Stimulated activated CD8-positive, alpha-beta memory T cell treated with anti-CD3 and anti-CD28 coated beads, Interleukin-15, amount 100 ng/mL, for 24 hours (primary cell): ENCODE measurements at places on chromosomes 7 and 10.

GRCh38 chr10:21953585-21954057 is 49.9 kb downstream of the DNAJC1 start:
- no peak for DNase-seq

GRCh38 chr7:143485094-143485493 is 7.4 kb downstream of the TAS2R41 start:
- DNase-seq = no peak

- no peak for DNase-seq
Observed at GRCh38 chr7:92875719-92876118, 39.3 kb upstream of the CDK6 start.

DNA sequence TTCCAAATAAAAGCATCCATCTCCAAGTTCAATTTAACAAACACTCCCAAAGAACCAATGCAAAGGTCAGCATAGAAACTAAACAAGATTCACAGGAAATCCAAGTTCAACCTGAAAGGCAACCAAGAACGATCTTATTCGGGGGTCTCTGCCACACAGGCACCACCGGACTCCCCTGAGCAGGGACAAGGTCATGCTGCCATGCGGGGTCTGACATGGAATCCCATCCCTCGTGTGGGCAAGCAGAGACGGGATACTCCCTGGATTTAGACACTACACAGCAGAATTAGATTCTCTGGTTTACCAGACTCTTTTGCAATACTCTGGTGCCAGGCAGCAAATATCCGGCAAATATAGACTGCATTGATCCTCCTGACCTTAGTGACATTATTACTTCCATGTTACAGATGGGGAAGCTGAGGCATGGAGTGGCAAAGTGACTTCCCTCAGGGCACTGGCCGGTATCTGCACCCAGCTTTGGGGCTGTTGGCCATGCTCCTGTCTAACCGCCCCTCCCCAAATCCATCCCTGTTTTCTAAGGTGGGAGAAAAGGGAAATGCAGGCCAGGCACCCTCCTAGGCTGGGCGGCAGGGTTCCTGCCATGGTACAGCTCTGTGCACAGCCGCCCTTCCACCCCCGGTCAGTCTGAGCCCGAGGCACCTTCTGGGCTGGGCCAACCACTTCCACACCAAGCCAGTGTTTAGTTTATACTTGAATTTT is 111.8 kb downstream of the VIPR2 start:
- DNase-seq = no peak

- no peak for DNase-seq
Observed at GRCh38 chr10:13352519-13352918, 4.4 kb upstream of the SEPHS1 start.

GRCh38 chr7:159064816-159065510 is 79.7 kb downstream of the VIPR2 start:
- no peak for DNase-seq

DNA sequence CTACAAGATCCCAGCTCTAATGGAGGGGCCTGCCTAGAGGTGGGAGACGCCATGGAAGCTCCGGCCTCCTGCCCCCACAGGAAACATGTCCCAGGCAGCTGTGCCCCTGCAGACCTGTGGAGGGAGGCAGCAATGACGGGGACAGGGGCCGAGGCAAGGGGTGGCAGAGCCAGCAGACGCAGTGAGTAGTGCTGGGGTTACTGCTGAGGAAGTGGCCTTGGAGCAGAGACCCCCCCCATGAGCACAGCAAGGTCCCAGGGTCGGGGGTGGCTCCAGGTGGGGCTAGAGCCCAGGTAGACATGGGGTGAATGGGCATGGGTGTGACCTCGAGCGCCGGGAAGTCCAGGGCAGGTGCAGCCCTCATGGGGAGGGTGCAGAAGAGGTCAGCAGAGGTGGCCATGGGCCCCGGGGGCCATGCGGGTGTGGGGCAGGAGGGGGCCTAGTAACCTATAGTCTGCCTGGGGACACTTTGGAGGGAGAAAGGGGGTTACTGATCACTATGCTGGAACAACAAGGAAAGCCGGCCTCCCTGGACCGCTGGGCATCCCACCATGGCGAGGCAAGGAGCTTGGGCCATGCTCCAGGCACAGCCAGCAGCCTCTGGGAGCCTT is 45.5 kb downstream of the JAKMIP3 start:
- no peak for DNase-seq

DNA sequence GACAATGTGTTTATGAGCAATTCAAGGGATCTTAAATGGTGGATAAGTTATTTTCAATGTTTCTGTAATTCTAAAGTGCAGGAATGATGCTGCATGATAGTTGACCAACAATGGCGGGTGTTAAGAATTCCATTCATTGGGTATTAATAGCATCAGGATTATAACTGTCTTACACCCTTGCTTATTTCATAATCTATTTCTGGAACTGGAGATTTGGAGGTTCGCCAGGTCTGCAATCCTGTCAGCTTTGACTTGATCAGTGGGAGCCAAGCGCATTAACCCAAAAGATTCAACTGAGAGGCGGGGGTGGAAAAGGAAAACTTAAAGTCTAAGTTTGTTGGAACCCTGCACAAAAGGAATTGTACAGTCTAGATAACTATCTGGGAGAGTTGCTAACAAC is 114.9 kb upstream of the ZEB1 start:
- no peak for DNase-seq

DNA sequence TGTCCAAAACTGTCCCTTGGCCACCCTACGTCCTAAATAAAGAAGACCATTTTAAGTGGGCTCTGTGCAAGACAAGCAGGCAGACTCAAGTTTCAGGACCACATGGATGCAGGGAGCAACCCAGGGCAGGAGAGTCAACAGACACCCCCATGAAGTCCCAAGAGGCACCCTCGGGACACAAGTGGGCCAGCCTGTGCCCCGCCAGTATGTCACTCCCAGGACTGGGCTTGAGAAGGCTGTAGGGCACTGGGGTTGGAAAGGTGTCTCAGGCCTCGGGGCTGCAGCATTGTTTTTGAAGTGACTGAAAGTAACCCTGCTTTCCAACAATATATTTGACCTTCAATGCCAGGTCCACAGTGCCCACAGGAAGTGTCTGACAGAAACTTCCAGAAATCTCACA is 157.4 kb downstream of the TNS3 start:
- DNase-seq = no peak

DNA sequence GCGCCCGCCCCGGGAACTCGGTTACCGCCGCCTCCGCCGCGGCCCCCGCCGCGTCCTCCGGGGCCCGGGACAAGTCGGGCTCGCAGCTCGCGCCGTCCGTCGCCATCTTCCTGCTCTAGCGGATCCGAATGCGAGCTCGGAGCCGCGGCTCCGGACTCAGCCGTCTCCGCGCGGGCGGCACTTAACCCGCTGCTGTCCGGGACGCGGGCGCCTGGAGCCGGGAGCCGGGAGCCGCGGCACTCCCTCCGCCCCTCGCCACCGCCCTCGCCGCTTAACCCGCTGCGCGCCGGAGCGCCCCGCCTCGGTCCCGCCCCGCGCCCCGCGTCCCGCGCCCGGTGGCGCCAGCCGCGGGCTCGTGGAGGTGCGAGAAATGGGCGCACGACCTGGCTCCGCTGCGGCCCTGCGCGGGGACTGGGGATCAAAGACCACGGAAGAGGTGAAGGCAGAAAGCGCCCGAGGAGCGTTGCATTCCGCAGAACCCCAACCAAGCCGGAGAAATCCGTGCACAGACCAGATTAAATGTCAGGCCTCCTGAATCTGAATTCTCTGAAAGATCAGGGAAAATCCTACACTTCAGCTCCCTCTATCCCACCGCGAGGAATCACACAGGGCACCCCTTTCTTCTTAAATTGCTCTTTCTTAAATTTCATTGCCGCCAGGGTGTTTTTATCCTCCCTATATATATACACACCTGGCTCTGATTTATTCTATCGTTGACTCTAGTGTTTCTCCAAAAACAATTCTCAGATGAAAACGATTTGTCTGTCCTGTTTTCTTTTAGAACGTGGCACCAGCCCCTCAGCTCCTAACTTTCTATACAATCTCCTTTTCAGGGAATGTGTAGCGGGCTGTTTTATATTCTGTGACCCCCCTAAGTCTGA is at the start of gene CTTNBP2:
Gene CTTNBP2, minus strand, starts transcription at position 132 of the 881 bp plus-strand sequence. Its CDS starts 26 bp downstream, at position 106.
- no peak for DNase-seq

DNA sequence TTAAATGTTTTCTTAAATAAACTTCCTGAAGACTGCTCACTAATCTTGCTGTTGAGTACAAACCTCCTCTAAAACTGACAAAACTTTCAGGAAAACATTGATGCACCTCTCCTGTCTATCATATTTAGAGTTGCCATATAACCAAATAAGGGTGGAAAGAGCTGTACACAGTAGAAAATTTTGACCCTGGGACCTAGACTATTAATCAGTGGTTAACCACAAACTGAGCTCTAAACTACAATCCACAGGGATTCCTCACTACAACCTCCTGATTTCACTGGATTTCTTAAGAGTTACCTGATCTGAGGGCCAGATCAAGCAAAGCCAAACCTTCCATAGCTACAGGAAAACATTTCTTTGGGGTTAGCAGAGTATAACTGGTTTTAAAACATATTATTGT is 39.9 kb upstream of the WNT16 start:
- no peak for DNase-seq
